Omental fat pad (tissue), 4 donors: ENCODE measurements at places on chromosomes 11 and 22.

- no peak for DNase-seq
Observed at GRCh38 chr11:76903325-76903724, 42.6 kb downstream of the ACER3 start.

GRCh38 chr11:67456068-67456705, 1.0 kb downstream of the CABP4 start:
- no peak for DNase-seq

DNA sequence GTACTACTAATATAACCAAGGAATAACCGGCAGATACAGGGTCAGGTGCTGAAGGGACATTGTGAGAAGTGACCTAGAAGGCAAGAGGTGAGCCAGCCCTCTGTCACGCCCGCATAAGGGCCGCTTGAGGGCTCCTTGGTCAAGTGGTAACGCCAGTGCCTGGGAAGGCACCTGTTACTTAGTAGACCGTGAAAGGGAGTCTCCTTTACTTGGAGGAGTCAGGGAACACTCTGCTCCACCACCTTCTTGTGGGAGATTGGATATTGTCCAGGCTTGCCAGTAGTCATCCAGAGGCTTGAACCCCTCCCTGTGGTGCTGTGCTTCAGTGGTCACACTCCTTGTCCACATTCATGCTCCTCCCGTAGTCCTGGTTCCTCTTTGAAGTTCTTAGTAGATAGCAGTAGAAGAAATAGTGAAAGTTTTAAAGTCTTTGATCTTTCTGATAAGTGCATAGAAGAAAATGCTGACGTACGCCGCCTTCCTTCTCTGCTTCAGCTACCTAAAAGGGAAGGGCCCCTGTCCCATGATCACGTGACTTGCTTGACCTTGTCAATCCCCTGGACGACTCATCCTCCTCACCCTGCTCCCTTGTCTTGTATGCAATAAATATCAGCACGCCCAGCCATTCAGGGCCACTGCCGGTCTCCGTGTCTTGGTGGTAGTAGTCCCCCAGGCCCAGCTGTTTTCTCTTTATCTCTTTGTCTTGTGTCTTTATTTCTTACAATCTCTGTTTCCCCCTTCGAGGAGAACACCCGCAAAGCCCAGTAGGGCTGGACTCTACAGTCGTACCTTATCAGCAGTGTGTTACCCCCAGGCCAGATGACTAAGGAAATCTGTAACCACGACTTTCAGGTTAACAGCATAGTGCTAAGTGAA, 6.1 kb downstream of the NUP50 start:
- no peak for DNase-seq

- DNase-seq = no peak
Observed at GRCh38 chr22:35984183-35985175, 44.1 kb downstream of the RBFOX2 start.

- DNase-seq = no peak
Observed at GRCh38 chr11:9230296-9230695, 34.9 kb downstream of the DENND5A start.

DNA sequence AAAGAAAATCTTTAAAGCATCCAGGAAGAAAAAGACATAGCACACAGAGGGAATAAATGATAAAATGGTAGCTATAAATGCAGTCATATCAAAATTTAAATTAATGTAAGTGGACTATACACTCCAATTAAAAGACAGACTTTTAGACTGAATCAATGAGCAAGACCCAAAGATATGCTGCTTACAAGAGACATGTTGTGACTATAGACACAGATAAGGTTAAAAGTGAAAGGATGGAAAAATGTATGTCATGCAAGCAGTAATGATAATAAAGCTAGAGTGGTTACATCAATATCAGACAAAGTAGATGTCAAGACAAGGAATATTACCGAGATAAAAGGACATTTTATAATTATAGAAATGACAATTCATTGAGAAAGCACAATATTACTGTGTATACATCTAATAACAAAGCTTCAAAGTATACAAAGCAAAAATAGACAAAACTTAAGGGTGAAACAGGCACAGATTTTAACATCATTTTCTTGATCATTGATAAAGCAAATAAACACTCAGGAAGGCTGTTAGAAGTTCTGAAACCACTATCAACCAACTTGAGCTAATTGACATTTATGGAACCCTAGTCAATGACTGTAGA, 22.8 kb upstream of the MUC5AC start:
- DNase-seq = no peak

GRCh38 chr11:116527180-116527991, 245.4 kb downstream of the BUD13 start:
- no peak for DNase-seq

- peak; percentile 41 for DNase-seq
Observed at GRCh38 chr11:129861702-129862522, 33.5 kb downstream of the NFRKB start.

DNA sequence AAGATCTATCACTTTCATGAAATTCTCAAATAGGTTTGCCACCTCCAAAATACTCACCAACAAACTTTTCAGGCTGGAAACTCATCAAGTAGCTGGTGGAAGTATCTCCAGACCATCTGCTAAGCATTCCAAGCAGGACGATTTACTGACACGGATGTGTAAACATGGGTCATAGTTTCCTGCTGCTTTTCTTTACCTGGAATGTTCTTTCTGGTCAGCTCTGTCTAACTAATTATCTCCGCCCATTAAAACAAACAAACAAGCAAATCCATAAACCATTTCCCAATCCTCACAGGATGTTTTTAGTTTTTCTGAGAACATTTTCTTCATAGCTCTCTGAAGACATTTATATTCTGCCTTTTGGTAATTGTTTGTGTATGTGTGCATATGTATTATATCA, 397.0 kb downstream of the METTL15 start:
- no peak for DNase-seq

- no peak for DNase-seq
Observed at GRCh38 chr11:31617246-31617645, 107.7 kb downstream of the ELP4 start.

GRCh38 chr11:66126808-66127555, 56.9 kb downstream of the PACS1 start:
- DNase-seq = no peak

GRCh38 chr22:34886812-34887211, 179.1 kb upstream of the ISX start:
- no peak for DNase-seq

GRCh38 chr11:34997952-34998528, 81.6 kb downstream of the PDHX start:
- DNase-seq = no peak

DNA sequence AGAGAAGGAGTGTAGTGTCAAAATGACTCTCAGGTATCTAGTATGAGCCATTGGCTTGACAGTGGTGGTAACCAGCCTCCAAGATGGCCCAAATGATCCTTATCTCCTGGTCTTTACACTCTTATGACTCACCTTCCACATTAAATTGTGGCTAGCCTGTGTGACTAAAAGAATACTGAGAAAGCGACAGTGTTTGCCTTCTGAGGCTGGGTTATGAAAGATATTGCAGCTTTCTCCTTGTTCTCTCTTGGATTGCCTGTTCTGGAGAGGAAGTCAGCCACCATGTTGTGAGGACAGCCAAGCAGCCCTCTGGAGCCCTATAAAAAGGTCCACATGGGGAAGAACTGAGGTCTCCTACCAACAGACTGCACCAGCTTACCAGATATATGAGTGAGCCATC, 15.8 kb downstream of the C11orf71 start:
- DNase-seq = no peak

DNA sequence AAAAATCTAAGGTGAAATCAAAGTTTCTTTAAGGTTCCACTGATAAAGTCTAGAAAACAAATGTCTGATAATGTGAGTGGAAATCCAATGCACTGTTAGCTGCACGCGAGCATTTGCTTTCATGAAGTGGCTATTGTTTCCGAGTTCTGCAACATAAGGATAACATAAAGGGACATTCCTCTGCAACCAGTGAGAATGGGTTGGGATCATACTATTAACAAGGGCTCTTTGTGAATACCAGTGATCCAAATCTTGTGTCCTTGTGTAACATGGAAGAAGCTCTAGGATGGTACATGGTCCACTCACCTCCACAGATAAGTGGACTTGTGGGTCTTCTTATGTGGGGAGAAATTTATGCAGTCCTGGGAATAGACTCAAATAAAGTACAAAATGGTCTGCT, 24.6 kb downstream of the APIP start:
- no peak for DNase-seq

DNA sequence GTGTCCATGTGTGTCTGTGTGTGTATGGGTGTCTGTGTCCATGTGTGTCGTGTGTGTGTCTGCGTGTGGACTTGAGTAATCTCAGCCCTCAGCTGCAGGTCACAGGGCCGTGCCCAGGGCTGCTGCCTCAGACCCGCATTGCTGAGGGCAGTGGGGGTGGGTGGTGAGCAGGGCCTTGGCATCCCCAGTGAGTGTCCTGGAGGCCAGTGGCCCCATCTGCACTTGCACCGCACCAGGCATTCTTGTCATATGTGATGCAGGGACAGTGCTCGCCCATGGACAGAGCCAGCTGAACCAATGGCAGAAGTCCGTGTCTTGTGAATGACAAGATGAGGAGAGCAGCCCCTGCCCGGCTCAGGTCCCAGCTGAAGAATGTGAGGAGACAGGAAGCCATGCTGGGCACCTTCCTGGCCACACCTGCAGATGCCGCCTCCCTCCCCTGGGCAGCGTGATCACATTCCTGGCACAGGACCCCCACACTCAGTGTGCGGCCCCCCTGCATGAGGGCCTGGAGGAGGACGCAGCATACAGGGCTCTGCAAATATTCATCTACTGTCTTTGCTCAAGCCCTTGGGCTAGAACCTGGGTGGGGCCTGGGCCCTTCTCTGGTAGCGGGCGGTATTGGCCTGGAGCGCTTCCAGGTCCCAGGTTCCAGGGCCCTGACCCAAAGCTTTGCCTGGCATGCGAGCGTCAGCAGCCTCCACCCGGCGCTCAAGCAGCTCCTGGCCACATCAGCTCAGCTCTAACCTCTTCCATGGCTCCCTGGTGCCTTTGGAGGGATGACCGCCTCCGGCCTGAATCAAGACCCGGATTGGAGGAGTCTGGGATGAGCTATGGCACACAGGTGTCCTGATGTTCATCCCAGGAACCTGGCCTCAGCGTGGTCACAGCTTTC, 3.9 kb downstream of the ALDH3B2 start:
- DNase-seq = no peak

- DNase-seq = no peak
Observed at GRCh38 chr11:71251761-71252268, 562 bp downstream of the SHANK2 start.

- DNase-seq = no peak
Observed at GRCh38 chr11:19689281-19690000, 23.2 kb upstream of the NAV2 start.

- no peak for DNase-seq
Observed at GRCh38 chr11:2209370-2209801, 37.8 kb upstream of the TH start.

- no peak for DNase-seq
Observed at GRCh38 chr22:36831206-36831605, 14.4 kb upstream of the PVALB start.

DNA sequence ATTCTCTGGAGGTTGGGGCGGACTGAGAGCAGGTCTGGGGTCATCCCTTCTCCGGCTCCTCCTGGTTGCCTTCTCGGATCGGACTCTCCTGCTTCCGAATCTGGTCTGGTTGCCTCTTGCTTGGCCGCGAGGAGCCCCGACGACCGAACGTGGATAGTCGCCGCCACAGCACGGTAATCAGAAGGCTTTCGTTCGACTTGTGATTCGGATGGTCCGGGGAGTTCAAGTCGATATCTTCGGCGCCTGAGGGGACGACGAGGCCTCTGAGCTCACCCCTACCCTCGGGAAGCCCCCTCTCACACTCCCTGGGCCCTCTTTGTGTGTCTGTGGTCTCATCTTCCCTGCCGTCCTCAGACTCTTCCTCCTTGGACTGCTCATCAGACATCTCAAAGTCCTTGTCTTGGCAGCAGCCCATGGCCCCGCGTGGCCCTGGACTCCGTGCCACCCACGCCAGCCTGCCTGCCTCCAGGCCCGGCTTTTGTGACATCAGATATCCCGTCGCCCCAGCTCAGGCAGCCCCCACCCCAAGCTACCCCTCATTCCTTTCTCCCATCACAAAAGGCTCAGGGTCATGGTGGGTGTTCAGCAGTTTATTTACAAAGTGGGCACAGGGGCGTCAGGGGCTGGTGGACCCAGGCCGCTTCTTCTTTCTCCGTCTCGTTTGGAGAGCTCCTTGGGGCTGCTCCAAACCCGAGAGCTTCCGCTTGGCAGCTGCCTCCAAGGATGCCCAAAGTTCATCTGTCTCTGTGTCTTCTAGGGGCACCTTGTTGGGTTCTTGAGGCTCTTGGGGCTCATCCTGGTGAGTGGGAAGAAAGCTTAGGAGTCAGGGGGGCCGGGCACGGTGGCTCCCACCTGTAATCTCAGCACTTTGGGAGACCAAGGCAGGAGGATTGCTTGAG, at the start of gene TEX54:
TEX54 (minus strand) TSS at position 506 of the 899 bp plus-strand sequence.
- DNase-seq = no peak

DNA sequence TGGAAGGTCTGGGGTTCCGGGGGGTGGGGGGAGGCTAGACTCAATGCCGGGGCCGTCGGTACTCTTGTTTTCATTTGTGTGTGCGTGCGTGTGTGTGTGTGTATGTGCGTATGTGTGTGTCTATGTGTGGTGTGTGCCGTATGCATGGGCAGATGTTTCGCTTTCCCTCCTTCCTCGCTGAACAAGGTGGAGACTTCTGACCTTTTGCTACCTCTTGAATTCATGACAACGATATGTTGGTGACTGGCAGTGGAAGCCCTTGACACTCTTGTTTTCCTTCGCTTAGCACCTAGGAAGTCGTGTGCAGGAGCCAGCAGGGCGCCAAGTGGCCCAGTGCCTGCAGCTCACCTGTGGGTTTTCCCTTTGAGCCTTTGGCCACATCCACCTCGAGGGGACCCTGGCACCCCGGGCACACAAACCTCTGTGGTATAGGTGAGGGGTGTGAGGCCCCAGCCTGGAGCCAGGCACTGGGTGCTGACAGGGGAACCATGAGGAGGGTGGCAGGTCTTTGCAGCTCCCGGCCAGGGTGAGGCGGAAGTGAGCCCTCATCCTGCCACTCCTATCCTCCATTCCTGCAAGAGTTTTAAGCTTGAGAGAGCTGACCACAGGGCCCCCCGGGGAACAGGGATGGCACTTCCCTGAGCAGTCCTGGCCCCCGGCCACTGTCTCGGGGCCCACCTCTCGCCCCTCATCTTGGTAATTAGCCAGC, 19.3 kb upstream of the TMEM191C start:
- no peak for DNase-seq

- DNase-seq = no peak
Observed at GRCh38 chr11:9962722-9963121, 298.8 kb downstream of the SWAP70 start.

- no peak for DNase-seq
Observed at GRCh38 chr11:45345491-45345890, 59.4 kb upstream of the SYT13 start.

GRCh38 chr11:128420951-128421350, 166.4 kb downstream of the ETS1 start:
- DNase-seq = no peak

- no peak for DNase-seq
Observed at GRCh38 chr11:36311926-36312595, 16.0 kb downstream of the PRR5L start.

DNA sequence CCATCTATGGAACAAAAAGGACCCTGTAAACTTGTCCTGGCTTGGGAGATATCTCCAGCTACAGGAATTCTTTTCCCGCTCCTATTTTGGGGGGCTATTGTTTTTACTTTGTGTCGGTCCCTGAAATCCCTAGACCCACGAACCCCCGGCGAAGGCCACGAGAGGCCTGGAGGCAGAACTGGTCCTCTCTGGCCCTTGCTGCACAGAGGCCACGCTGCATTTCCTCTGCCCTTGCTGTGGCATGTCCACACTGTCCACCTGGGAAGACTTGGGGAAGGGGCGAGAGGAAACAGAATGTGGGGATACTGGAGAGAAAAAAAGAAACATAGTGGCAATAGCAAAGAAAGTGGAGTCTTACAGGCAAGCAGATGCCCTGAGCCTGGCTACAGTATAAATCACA, 2.3 kb upstream of the ANO1 start:
- no peak for DNase-seq

GRCh38 chr11:132777067-132777975, 755.0 kb downstream of the OPCML start:
- DNase-seq = no peak
